ENCODE measurements at places on chromosomes 16 and 17.

DNA sequence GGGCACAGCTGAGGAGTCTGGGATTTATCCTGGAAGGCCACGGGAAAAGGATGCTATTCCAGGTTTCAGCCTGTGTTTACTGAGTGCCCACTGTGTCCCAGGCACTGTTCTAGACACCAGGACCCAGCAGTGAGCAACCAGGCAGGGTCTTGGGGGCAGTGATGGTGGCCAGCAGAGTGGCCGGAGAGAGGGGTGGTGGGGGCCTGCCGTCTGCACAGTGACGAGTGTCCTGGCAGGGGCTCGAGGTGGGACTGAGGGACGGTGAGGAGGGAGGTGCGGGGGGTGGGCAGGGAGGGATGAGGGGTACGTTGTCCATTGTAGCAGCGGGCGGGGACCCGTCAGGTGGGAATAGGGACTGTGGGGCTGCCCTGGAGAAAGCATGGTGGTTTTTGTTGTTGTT is 66.3 kb upstream of the CIBAR2 start:
- no peak for DNase-seq

DNA sequence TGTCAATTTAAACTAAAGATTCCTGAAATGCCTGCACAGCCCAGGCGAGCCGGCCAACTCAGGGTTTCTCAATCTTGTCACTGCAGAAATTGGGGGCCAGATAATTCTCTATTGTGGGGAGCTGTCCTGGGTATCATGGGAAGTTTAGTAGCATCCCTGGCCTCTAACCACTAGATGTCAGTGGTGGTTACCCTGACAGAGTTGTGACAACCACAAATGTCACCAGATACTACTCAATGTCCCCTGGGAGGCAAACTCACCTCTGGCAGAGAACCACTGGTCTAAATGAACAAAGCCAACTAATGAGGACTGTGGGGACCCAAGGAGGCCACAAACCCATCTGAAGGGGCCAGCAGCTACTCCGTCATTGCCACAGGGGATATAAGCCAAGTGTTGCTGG is 90.9 kb downstream of the MYH11 start:
- DNase-seq: peak; percentile 62

DNA sequence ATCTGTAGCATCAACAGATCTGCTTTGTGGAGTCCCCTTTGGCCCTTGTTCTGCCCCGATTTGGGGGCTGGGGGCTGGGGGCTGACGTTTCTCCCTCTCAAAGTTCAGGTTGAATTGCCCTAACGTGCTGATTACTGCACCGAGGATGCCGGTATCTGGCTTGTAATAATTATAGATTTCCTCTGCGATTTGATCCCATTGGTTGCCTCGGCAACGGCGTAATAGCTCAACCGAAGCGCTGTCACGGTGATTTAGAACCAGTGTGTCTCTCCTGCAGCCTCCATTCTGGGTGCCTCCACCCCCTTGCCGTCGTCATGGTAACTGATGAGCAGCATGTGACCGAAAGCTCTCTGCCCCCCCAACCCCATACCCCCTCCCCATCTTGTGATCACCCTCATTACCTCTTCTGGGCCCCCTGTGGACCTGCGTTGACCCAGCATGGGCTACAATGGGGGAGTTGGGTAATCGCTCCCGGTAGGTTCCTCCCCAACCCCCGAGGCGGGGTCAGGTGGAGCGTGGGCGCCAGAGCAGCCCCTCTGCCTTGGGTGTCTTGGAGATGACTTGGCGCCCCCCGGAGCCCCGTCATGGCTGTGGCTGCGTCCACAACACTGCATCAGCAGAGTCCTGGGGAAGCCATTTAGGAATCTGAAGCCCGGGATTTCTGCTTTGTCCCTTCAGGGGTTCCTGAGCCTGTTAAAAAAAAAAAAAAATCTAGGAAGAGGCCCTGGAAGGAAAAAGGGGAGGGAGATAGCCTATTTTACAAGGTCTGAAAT is 38.4 kb downstream of the ABAT start:
- DNase-seq: peak; percentile 82

GRCh38 chr17:81354954-81355347 is 40.3 kb upstream of the BAHCC1 start:
- no peak for DNase-seq

- no peak for DNase-seq
These were observed 29.7 kb upstream of the OR1A2 start for GRCh38 chr17:3167574-3167973.

Data from H7 (cell line).